ENCODE measurements at places on chromosomes 2 and 18. TPM values are rescaled to one million over a fixed set of nuclear protein-coding genes. Genes with fewer than 3 reads are reported as not detected.

Gene HOXD8
- total RNA-seq = not detected

DNA sequence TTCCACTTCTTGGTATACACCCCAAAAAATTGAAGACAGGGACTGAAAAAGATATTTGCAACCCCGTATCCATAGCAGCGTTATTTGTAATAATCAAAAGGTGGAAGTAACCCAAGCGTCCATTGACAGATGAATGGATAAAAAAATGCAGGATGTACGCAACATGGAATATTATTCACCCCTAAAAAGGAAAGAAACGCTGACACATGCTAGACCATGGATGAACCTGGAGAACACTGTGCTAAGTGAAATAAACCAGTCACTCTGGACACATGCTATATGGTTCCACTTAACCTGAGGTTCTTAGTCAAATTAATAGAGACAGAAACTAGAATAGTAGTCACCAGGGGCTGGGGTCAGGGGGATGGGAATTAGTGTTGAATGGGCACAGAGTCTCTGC is 38.6 kb upstream of the PRLH start:
- DNase-seq = no peak

GRCh38 chr2:88232074-88232782 is 62.1 kb downstream of the THNSL2 start:
- no peak for DNase-seq

DNA sequence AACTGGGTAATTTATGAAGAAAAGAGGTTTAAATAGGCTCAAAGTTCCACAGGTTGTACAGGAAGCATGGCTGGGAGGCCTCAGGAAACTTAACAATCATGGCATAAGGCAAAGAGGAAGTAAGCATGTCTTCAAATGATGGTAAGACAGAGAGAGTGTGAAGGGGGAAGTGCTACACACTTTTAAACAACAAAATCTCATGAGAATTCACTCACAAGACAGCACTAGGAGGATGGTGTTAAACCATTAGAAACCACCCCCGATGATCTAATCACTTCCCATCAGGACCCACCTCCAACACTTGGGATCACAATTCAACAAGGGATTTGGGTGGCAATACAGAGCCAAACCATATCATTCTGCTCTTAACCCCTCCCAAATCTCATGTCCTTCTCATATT is 34.9 kb downstream of the CFAP210 start:
- DNase-seq = no peak

GRCh38 chr2:4656326-4656725 is 953.0 kb downstream of the DCDC2C start:
- DNase-seq = no peak

DNA sequence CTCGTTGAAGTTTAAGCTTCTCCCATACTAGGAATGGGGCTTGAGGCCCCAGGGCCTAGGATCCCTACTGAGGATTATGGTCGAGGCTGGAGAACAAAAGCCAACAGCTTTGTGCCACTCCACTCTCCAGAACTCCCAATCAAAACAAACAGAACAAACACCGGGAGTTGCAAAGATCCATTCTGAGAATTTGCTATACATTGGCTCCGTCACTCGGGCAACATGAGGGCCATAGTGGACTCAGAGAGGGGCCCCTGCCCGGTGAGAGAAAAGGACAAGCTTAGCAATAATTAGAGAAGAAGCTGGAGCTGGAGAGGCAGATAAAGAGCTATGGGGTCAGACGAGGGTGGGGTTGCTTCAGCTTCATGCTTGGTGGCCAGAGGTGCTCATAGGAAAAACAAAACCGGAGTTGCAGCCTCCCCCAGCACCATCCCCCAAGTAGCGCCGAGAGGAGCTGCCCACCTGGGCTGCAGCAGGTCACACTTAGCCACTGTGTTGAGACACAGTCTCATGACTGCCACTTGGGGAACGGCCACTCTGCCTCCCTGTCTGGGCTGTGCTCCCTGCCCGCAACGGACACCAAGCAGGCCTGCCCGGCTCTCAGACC is 142.3 kb upstream of the HAAO start:
- DNase-seq = no peak

DNA sequence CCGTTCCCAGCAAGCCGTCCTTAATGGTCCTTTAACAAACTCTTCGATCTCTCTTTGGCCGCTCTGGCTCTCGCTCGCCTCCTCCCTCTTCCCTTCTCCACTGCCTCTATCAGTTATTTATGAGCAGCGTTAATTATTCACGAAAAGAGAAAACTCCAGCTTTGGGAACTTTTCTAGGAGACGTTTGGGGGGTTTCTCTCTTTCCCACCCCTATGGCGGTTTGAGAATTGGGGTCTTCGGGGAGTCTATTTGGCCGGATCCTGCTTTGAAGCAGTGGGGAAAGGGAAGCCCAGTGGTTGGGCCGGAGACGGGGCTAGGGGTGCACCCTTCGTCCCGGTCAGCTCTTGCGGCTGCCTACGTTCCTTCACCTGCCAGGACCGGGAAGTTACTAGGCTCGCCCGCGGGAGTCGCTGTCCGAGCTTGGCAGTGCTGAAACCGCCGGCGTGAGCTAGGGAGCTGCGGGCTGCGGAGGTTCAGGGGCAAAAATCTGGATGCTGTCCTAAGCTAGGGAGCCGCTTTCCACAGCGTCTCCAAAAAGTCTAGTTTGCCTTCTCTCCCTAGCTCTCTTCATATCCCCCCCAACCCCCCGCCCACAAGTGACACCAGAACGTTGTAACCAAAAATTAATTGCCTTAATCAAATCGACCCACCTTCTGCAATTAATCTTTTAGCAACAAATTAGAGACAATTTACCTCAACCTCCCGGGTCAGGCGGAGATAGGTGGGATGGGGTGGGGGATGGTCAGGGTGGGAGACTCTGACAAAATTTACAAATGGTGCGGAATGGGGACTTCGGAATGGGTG is 8.9 kb upstream of the SKOR2 start:
- peak; percentile 78 for DNase-seq

DNA sequence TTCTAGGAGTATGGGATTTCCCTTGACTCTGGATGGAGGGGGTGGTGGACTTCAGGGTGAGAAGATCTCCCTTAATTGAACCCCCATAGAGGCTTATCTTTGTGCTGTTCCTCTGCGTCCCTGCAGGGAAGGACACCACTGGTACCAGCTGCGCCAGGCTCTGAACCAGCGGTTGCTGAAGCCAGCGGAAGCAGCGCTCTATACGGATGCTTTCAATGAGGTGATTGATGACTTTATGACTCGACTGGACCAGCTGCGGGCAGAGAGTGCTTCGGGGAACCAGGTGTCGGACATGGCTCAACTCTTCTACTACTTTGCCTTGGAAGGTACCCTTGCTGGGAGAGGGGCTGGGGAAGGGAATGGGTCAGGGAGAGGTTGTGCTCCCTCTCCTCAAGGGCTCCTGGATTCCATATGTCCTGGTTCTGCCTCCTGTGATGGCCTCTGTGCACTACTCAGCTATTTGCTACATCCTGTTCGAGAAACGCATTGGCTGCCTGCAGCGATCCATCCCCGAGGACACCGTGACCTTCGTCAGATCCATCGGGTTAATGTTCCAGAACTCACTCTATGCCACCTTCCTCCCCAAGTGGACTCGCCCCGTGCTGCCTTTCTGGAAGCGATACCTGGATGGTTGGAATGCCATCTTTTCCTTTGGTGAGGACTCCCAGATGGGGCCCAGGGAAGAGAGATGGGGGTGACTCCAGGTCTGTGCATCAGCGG is 19.3 kb downstream of the PRKAG3 start:
- DNase-seq = no peak

- no peak for DNase-seq
These were observed 2.3 kb upstream of the GTF3C3 start for GRCh38 chr2:196801674-196802261.

Gene UGT1A8
- total RNA-seq = not detected

DNA sequence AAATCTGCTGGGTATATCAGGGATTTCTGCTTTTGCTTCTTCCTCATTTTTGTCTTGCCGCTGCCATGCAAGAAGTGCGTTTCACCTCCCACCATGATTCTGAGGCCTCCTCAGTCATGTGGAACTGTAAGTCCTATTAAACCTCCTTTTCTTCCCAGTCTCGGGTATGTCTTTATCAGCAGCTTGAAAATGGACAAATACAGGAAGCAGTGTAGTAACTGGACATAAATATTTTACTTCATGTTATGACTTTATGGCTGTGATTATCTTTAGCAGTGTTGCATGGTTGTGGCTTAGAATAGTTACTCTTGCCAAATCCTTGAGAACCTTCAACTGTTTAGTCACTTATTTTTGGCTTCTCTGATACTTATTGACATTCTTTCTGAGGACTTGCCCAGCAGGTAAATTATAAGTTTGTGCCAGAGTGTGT is 66.2 kb upstream of the DLX2 start:
- no peak for DNase-seq

DNA sequence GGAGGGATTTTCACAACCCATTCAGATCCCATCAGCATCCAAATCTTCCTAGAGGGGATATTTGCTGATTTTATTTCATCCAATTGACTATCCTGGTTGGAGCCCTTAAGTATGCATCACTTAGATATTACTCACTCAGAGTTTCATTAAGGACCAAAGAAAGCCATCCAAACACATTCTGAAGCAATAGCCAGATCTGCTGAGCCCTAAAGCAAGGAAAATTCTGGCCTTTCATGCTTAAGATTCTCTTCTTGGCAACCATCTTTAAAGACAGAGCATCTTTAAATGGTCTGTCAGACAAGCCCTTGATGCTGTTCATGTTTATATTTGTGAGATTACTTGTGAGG is 40.9 kb upstream of the C1D start:
- no peak for DNase-seq

DNA sequence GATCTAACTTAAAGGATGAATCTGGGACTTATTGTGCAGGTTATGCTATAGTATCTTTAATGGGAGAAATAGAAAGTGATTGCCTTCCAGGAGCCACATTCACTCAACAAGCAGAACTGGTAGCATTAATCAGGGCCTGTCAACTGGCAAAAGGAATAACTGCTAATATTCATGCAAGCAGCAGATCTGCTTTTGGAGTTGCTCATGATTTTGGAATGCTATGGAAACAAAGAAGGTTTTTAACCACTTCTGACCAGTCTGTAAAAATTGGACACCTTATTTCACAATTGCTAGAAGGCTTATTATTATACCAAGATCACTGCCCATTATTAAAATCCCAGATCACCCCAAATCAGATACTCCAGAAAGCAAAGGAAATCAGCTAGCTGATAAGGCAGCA is 200.4 kb downstream of the MREG start:
- DNase-seq = no peak

DNA sequence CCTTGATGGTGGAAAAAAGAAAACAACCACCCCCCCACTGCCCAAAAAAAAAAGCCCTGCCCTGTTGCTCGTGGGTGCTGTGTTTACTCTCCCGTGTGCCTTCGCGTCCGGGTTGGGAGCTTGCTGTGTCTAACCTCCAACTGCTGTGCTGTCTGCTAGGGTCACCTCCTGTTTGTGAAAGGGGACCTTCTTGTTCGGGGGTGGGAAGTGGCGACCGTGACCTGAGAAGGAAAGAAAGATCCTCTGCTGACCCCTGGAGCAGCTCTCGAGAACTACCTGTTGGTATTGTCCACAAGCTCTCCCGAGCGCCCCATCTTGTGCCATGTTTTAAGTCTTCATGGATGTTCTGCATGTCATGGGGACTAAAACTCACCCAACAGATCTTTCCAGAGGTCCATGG is 28.0 kb downstream of the MAL start:
- DNase-seq = no peak

GRCh38 chr2:64652231-64653108 is 1.2 kb downstream of the SERTAD2 start:
- DNase-seq = no peak

Gene TTC31
- total RNA-seq = 29.6 TPM

Gene GPATCH11
- 11.4 TPM for total RNA-seq

Gene IL1RL2
- not detected for total RNA-seq

GRCh38 chr2:112295407-112296078 is 20.1 kb downstream of the ZC3H6 start:
- no peak for DNase-seq

- DNase-seq = no peak
These were observed 45.5 kb downstream of the EML4 start for GRCh38 chr2:42214669-42215068.

DNA sequence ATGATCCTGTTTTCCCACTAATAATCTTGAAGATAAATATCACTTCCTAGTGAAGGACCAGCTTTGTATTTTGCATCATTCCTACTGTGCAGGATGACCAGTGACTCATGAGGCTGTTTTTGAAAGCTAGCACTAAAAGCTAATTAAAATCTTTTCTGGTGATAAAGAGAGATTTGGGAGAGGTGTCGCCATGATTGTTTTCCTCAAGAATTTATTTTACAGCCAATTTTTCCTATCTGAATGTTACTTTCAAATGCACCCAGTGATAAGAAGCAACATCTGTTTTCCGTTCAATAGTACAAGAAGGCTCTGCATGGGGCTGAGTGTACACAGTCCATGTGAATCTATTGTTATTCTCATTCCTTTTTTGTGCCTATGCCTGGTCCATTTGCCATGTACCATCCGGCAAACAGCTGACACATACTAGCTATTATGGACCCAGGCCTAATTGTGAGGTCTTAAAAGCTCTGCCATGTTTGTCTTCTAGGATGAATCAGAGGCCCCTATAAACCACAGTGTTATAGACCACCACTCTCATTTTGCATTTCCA is 28.4 kb downstream of the MEIS1 start:
- no peak for DNase-seq

DNA sequence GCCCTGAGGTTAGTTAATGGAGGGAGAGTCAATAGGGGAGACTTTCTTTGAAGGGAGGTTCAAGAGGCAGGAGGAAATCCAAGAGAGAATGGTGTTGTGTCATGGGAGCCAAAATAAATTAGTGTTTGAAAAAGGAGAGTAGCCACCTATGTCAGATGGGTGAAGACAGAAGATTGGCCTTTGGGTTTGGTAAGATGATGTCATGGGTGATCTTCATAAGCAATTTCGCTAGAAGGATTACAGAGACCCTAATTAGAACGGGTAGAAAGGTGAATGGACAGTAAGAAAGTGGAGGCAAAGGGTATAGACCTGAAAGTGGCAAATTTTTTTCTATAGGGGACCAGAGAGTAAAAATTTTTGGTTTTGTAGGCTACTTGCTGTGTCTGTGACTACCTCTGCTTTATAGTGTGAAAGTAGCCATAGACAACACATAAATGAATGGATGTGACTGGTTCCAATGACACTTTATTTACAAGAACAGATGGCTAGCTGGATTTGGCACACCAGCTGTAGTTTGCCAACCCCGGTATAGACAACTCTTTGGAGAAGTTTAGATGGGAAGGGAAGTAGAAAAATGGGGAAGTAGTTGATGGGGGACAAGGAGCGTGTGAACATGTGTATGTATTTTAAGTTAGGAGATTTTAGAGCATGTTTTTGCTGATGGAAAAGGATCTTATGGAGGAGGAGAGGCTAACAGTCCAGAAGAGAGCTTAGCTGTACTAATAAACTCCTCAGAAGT is 9.3 kb downstream of the STAMBP start:
- no peak for DNase-seq

Gene KATNAL2
- 8.7 TPM for total RNA-seq

Gene TRAPPC12
- total RNA-seq = 96.9 TPM

- no peak for DNase-seq
These were observed 27.5 kb downstream of the ZNF516 start for GRCh38 chr18:76467371-76468190.

GRCh38 chr18:13577781-13578180 is 148.6 kb downstream of the FAM210A start:
- no peak for DNase-seq
